ENCODE measurements at places on chromosomes 4 and X. TPM values are rescaled to one million over a fixed set of nuclear protein-coding genes. Genes with fewer than 3 reads are reported as not detected.

The ITM2A gene
- total RNA-seq = 31.5 TPM

The AMTN gene
- not detected for total RNA-seq

The CCDC110 gene
- 0.19 TPM for total RNA-seq

The PDE6B gene
- total RNA-seq = 1.5 TPM

The AVPR2 gene
- total RNA-seq = not detected

The CT45A10 gene
- total RNA-seq = not detected

The POLN gene
- total RNA-seq = 2.0 TPM

The VCX3A gene
- total RNA-seq = not detected

The GRK4 gene
- 6.3 TPM for total RNA-seq

The SRPK3 gene
- total RNA-seq = not detected

The LINC00632 gene
- under 0.01 TPM for total RNA-seq

The BEX5 gene
- not detected for total RNA-seq

The DGAT2L6 gene
- not detected for total RNA-seq

The SERPINA7 gene
- total RNA-seq = not detected

The LAGE3 gene
- total RNA-seq = 18.9 TPM

Data from vein endothelial cell (primary cell).